Activated naive CD4-positive, alpha-beta T cell (primary cell): ENCODE measurements at places on chromosomes 5 and 9.

DNA sequence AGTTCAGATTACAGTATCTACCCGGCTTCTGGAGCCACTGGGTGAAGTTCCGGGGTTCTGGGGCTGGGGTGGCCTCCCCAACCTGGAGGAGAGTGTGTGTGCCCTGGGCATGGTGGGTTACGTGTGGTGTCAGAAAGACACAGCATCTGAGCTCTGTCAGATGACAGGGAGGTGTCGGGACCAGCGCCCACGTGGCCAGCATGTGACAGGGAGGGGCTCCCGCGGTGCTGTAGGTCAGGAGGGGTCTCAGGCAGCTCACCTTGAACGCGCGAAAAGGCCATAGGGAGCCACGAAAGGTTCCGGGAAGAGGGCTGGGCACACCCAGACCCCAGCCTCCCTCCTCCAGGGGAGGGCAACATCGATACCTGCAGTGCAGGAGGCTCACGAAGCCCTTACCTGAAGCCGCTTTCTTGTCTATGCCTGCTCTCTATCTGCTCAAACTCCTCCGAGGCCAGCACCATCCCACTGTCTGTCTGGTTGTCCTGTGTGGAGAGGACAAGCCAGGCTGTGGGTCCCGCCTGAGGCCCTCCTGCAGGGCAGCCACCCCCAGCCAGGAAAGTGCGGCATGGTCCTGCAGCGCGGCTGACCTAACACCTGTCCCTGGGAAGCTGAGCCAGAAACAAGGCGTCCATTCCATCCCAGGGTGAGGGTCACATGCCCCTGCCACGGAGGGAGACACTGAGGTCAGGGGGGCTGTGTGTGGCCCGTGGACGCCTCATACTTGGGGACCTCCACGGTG lies 17.4 kb upstream of the SCGB3A1 start:
- DNase-seq, result no peak

GRCh38 chr5:133081703-133082102 lies 29.9 kb downstream of the HSPA4 start:
- no peak for DNase-seq

DNA sequence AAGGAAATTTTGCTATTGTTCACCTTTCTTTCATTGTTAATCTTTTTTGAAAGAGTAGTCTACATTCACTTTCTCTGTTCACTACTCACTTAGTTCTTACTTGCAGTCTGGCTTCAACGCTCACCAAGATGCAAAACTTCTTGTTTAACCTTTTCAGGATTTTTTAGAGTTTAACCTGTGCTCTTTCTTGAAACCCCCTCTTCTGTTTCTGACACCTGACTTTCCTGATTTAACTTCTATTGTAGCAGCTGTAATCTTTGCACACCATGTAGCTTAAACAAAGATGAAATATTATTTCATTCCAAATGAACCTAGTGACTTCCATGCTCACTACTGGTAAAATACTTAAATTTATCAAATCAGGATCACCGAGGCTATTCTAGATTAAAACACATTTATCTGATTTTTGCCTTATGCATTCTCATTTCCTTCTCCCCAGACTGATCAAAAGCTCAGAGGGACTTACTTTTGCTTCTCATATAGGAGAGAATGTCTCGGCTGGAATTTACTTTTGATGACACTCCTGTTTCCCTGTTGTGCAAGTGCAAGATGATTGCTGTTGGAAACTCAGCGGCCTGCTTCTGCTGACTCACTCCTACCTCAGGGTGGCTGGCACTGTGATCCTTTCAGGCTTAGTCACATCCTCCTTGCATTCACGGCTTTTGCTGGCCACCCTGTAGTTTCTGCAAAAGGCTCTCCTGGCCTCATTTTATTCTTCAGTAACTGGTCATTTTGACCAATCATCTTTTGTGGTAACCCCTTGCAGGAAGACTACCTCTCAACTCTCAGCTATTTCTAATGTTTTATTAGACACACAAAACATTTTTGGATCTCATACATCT lies 109.3 kb upstream of the IFNE start:
- peak; percentile 2 for DNase-seq

- no peak for DNase-seq
Measured at GRCh38 chr5:56039985-56040384, 45.2 kb upstream of the IL6ST start.

DNA sequence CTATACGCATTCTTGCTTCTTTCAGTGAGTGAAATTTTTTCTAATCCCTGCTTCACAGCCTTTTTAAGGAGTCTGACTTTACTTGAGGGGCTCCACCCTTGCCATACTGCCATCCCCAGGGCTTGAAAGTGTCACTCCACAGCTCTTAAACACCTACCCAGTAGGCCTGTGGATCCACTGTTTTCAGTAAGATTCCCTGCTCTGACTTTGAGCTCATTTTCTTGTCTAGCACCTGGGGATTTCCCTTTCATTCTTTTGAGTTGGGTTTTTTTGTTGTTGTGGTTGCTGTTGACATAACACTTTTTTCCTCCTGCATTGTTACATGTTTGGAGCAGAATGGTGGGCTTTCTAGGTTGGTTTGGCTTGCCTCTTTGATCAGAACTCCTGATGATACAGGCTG lies 23.6 kb downstream of the SREK1IP1 start:
- no peak for DNase-seq

GRCh38 chr9:20240498-20240897 lies 381.8 kb downstream of the MLLT3 start:
- DNase-seq, result no peak
